ENCODE measurements at places on chromosomes 3 and 15.

- DNase-seq, result no peak
These were observed 22.1 kb downstream of the CDIN1 start for GRCh38 chr15:36601497-36601932.

- no peak for DNase-seq
These were observed 16.5 kb downstream of the KCTD6 start for GRCh38 chr3:58508437-58508836.

DNA sequence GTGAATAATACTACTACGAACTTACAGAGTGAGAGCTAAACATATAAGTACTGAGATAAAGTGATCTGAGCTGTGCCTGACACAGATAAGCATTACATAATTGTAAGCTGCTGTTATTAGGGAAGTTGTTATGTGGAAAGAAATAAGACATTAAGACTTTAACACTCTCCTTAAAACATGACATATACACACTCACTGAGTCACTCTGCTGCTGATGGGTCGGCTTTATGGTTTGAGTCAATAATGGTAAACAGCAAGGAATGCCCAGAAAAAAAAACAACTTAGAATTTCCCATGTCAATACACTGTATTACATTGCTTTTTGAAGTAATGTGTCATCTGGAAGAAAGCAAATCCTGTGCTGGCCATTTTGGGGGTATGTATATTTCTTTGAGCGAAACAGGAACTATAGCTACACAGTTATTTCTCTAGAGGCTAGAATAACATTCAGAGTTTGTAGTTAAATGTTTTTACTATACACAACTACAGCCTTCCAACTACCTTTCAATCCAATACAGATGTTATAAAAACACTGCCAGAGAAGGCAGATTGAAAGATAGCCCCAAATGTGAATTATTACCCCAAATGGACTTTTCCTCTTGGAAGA lies 22.8 kb upstream of the SPRED1 start:
- no peak for DNase-seq

- no peak for DNase-seq
These were observed 100.1 kb downstream of the ADAMTSL3 start for GRCh38 chr15:83753872-83754493.

DNA sequence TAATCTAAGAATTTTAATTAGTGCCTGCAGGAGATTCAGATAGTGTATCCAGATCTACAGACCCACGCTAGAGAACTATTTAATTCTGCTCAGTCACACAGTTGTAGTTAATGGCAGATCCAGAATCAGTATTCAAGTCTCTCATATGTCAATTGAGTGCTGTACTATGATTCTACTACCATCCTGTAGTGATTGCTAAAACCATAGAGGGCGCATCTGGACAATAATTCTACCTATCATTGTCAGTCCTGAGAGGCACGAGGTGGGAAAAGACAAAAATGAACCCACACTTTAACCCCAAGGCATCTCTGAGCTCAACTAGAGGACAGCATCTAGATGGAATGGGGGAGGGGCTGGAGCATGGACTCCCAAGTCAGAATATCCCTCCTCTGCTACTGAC lies 22.7 kb downstream of the DHX36 start:
- no peak for DNase-seq

DNA sequence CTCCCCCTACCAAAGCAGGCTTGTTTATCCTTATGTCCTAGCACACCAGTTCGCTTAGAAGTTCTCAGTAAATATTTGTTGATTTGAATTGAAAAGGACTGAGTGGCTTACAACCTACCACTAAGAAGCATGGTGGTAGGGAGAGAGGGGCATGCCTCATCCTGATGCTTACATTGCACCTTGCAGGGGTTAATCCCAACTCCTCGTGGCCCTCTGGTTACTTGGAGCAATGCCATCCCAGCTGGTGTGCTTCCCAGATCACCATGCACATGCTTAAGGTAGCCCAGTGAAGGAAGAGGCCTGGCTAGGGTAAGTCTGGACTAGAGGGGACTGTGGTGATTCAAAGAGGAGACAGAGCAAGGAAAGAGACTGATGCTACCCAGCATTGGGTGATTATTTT lies 253.3 kb downstream of the CLSTN2 start:
- no peak for DNase-seq

DNA sequence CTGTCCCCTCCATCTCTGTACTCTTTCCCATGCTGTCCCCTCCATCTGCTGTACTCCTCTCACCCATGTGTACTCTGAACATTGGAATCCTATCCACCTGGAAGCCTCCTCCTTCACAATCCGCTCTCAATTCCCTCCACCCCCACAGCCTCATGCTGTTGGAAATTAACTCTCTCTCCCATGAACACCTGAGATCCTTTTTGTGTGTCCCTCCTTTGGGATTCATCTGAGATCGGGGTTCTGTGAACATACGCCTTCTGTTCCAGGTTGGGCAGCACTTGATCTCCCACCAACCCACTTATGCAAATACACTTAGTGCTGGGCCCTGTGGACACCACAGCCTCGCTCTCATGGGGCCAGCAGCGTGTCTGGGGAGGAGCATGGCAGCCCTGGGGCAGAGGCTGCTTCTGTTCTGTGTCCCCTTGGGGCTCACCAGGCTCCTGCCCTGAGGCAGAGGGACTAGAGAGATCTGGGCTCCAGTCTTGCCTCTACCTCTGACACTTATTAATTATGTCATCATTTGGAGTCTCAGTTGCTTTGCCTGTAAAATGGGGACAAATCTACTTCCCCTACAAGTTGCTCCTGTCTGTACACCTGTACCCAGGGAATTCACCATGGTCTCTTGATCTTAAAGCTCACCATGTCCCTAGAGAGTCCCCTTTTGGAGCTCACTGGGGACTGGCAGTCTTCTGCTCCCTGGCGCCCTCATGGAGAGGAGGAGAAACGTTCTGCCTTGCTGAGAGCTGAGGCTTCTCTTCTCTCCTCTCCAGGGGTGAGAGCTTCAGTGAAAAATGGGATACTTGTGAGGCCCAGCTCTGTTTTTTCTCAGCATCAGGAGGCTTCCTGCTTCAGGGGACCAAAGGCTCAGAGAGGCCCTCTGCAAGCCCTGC lies 42.7 kb downstream of the ITGA11 start:
- no peak for DNase-seq

GRCh38 chr3:4735243-4735642 lies 242.1 kb downstream of the ITPR1 start:
- no peak for DNase-seq

DNA sequence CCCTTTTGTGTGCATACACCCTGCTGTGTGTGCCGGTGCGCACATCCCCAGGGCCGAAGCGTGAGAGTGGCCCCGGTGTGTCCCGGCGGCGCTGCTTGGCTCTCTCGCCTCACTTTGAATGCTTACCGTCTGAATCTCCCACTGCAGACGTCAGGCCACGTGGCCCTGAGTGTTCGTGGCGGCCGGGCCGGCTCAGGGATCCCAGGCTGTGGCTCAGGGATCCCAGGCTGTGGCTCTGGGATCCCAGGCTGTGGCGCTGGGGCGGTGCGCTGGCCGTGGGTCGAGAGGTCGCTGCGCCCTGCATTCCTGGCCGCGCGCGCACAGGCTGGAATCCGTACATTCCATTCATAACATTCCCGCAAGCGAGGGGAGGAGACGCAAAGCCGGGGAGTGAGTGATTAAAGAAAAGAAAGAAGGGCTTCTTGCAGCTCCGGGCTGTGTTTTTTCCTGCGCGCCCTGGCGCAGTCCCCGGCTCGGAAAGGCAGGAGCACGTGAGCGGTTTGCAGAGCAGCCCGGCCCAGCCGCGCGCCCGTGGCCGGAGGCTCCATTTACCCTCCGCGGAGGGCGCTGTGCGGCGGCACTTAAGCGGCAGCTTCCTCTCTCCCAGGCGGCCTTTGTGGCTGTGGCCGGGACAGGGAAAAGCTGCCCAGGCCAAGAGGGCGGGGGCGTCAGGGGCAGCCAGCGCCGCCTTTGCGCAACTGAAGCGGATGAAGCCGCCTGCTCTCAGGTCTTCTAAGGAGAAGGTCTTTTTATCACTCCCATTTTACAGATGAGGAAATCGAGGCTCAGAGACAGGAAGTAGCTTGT lies 87.0 kb upstream of the ALDH1L1 start:
- DNase-seq, result no peak

GRCh38 chr3:127844326-127844942 lies 22.1 kb upstream of the MGLL start:
- DNase-seq, result no peak

GRCh38 chr3:187507905-187508304 lies 139.7 kb downstream of the RTP4 start:
- no peak for DNase-seq

DNA sequence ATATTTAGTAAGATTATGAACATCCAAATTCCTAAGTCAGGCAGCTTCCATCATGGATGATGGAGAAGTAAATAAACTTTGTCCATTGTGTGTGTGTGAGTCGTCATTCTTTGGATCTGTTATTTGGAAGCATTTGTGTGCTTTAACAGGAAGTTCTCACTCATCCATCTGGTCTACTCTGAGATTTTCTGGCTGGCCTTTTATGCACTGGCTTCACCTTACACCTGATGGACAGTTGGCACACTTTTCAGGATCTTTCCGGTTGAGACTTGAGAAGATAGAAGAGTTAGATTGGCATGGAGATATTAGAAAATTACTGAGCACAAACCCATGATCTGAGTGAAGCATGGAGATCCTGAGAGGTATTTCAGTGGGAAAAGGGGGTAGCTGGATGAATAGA lies 12.6 kb downstream of the SYNPR start:
- DNase-seq, result no peak

DNA sequence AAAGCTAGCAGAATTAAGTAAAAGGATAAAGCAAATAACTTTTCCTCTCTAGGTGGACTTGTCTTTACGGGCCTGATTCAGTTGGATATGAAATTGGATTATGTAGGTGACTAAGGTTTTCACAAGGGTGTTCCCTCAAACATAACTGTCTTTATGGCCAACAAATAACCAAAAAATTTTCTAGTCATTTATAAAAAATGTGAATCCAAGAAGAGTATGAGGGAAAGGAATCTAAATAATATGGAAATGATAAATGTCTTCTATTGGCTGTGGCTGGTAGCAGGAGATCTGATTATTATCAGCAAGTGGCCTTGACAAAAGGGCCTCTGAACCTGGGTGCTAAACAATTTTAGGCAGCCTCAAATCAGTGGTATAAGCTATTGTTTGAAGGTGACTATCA lies 594.0 kb upstream of the UBE2E2 start:
- DNase-seq, result no peak

DNA sequence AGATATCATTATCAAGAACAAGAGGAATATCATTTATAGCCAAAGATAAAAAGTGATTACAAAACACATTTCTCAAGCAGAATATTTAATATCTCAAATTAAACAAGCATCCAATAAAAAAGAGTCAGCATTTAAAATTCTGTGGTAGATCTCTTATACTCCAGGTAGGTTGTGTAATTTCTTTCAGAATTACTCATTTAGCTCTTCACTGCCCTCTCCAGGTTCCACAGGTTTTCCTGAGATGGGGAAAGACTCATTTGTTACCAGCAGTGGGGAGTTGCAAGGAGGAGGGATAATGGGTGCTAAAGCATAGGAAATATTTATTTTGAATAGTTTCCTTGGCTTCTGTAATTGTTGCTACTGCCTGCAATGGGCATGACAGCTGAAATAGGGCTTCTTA lies 83.1 kb upstream of the RASGRP1 start:
- no peak for DNase-seq

GRCh38 chr3:169772305-169772896 lies 795 bp upstream of the MYNN start:
- DNase-seq, result no peak

- no peak for DNase-seq
These were observed 22.1 kb downstream of the AGBL1 start for GRCh38 chr15:86101818-86102217.

GRCh38 chr3:188659449-188660090 lies 505.6 kb downstream of the LPP start:
- no peak for DNase-seq

DNA sequence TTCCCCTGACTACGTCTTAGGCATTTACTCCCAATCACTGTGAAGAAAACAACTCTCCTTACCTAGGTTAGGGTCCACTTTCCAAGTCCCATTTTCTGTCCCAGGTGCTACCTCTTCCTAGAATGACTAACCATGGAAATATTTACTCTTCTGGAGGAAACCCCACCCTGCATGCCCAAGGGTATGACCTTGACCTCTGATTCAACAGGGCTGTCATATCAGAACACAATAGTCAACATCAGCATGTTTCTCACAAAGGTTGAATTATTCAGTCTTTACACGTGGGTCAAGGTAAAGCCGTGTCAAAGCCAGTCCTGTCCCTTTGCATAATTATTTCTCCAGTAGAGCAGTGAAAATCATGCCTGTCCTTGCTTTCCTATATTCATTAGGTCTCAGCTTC lies 4.3 kb upstream of the FRMD5 start:
- DNase-seq, result no peak

- no peak for DNase-seq
These were observed 47.2 kb downstream of the LIMD1 start for GRCh38 chr3:45641756-45642155.

All from activated CD8-positive, alpha-beta memory T cell treated with anti-CD3 and anti-CD28 coated beads for 1 hour (primary cell).